ENCODE measurements at places on chromosomes 2 and 18.

- no peak for DNase-seq
Measured at GRCh38 chr2:36528766-36529392, 69.1 kb downstream of the FEZ2 start.

DNA sequence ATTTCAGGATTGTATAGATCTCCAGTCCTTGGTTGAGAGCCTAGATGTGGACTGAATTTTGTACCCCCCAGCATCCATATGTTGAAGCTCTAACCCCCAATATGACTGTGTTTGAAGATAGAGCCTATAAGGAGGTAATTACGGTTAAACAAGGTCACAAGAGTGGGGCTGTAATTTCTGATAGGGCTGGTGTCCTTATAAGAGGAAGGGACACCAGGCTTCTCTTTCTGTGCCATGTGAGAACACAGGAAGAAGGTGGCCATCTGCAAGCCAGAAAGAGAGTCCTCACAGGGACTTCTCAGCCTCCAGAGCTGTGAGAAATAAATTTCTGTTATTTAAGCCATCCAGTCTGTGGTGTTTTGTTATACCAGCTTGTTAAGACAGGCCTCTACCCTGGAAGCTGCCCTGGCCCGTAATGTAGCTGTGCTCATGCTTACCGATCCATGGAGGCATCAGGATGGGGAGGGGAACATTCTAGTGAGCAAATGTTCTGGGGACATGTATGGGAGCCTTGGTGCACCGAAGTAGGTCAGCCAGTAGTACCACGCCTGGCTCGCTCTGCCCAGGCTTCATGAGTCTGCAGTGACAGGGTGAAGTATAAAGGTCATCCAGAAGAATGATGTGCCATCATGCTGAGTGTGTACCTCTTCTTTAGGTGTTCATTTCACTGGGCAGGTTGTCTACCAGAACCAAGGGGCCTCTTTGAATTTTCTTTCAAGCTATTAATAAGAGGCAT, 16.1 kb downstream of the RASGRP3 start:
- no peak for DNase-seq

GRCh38 chr2:40734797-40735196, 282.9 kb upstream of the SLC8A1 start:
- peak; percentile 14 for DNase-seq

GRCh38 chr2:128473175-128474035, 154.7 kb upstream of the HS6ST1 start:
- peak; percentile 86 for DNase-seq

GRCh38 chr18:32257084-32257785, 67.4 kb downstream of the MEP1B start:
- no peak for DNase-seq

GRCh38 chr2:173657996-173658717, 303.5 kb downstream of the CDCA7 start:
- peak; percentile 96 for DNase-seq

DNA sequence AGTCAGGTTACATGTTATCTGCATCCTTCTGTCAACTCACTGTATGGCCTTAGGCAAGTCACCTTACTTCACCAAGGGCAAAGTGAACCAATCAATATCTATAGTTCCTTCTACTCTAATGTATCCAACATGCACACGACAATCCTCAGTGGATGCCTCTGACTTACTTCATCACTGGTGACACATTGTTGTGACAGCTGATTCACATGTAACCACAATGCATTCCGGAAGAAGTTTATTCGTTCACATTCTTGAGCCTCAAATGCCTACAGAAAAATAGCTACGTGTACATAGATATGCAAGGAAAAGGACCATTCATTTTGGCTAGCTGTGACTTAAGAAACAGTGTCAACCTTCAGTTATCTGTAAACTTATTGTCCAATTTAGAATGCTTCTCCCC, 26.3 kb upstream of the EPG5 start:
- DNase-seq = peak; percentile 89

GRCh38 chr2:95695613-95696012, 103.8 kb downstream of the TRIM43 start:
- no peak for DNase-seq

DNA sequence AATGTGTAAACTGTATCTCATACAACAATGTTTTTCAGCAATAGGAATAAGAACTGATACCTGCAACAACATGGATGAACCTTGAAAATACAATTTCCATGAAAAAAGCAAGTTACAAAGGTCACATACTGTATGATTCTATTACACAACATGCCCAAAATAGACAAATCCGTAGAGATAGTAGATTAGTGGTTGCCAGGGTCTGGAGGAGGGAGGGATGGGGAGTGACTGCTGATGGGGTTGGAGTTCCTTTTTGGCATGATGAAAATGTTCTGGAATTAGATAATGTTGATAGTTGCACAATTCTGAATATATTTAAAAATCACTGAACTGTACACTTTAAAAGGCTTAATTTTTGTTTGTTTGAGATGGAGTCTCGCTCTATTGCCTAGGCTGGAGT, 33.8 kb downstream of the UBXN4 start:
- peak; percentile 11 for DNase-seq

GRCh38 chr18:62318228-62319180, 6.6 kb upstream of the TNFRSF11A start:
- no peak for DNase-seq

DNA sequence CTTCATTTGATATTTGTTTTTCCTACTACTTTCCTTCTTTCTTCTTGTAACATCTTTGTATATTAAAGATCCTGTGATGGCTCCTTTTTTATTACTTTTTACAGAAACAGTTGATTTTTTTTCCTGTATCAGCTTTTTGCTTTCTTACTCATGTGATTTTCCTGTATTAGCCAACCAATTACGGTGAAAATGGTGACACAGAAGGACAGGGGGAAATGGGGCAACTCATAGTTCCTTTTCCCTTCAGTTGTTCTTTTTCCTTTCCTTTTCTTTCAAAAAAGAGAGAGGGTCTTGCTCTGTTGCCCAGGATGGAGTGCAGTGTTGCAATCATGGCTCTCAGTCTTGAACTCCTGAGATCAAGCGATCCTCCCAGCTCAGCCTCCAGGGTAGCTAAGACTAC, 117.8 kb downstream of the ATL2 start:
- no peak for DNase-seq

- DNase-seq = no peak
Measured at GRCh38 chr2:2696325-2696724, 365.2 kb upstream of the MYT1L start.

- no peak for DNase-seq
Measured at GRCh38 chr18:67432806-67433205, 83.7 kb downstream of the DSEL start.

Measured in fibroblast of lung (primary cell).